ENCODE measurements at places on chromosomes 5 and 9.

DNA sequence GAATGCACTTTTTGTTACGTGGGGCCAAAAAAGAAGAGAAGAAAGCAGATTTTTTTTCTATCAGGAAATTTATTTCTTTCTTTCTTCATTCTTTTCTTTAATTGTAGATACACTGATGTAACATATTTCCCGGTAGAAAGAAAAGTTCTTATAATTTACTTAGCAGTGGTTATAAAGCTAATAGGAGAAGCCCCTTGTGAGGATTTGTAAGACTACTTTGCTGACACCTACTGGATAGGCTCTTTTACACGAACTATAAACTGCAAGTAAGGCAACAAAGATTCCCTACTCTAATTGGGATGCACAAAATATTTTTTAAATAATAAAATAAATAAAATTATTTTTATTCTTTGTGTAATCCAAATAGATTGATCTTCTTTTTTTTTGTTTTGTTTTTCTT, 284.4 kb downstream of the DNAH5 start:
- DNase-seq, result no peak

DNA sequence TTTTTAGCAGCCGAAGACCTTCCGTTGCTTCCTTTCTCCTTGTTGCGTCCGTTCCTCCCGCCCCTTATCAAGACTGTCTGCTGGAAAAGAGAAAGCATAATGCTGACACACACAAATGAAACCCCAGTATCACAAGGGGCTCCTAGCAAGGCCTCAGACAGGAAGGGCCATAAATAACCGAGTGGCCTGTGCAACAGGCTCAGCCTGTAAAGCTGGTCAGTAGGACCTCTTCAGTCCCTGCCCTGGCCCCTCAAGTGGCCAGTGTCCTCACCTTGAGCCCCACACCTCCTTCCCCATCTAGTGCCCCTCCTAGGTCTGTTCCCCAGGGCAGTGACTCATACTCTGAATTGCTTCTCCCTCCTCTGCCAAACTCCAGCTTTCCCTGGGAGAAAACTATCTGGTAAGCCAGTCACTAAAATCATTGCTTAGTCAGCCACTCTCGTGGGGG, 174.6 kb upstream of the IL12B start:
- DNase-seq, result no peak

GRCh38 chr5:11197726-11198125, 436.7 kb upstream of the DAP start:
- DNase-seq, result no peak

- DNase-seq, result no peak
Observed at GRCh38 chr5:31531543-31531887, 378 bp downstream of the DROSHA start.

GRCh38 chr9:108099854-108100253, 610.3 kb upstream of the KLF4 start:
- DNase-seq, result no peak

- no peak for DNase-seq
Observed at GRCh38 chr5:149759986-149760853, 30.1 kb downstream of the PPARGC1B start.

DNA sequence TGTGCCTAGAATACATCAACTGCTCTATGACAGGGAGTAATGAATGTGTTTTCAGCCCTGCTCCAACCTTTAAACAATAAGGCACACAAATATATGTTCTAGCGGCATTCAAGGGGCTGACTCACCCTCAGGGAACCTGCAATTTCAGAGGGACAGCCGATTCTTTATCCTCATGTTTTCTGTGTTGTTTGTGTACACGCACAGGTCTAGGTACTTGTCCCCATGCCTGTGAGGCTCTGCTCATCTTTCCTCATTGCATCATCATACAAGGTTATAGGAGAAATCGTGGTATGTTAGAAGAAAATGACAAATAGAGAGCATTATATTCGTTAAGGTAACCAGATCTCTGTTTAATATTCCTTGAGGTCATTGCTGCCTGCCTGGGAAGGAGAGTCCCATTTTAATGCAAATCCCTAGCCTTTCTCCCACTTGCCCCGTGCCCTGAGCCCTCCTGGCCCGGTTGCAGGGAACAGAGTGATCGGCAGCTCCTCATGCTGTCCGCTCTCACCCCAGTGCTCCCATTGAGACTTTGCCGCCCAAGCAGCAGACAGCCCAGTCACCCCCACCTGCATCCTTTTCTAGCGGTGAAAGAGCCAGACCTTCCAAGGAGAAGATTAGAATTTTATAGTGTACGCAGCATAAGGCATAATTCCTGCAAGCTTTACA, 14.6 kb downstream of the MAP1B start:
- DNase-seq, result no peak

- no peak for DNase-seq
Observed at GRCh38 chr5:132479111-132479951, 11.2 kb downstream of the IRF1 start.

DNA sequence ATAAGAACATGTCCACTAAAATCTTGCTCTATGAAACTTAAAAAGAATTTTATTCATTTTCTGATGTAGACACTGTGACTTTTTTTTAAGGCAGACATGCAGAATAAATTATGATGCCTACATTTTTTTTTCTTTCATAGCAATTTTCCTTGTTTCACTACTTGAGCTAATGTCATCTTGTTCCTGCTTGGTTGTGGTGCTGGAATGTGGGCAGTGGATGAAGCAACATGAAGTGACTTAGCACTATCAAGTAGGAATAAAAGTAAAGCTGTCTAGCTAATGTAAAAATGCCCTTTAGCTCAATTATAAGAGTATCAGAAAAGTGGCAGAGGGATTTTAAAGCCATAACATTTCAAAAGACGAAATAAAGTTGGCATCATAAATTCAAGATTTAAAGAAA, 191.0 kb downstream of the ADAMTS6 start:
- no peak for DNase-seq

- DNase-seq, result no peak
Observed at GRCh38 chr9:93546356-93546755, 30.0 kb upstream of the PHF2 start.
